Right renal cortex interstitium (tissue), 3 donors: ENCODE measurements at places on chromosomes 7 and 10. TPM values are rescaled to one million over a fixed set of nuclear protein-coding genes. Genes with fewer than 3 reads are reported as not detected.

The PPP1R9A gene
- 31.9 TPM for polyA plus RNA-seq

The CDNF gene
- polyA plus RNA-seq = 2.8 TPM

The CADPS2 gene
- polyA plus RNA-seq = 69.8 TPM

The HOGA1 gene
- polyA plus RNA-seq = 45.2 TPM

- DNase-seq = no peak
These were observed 398.0 kb downstream of the NXPH1 start for GRCh38 chr7:8831376-8831775.

- DNase-seq = no peak
These were observed 52.3 kb upstream of the TRIM24 start for GRCh38 chr7:138407792-138408191.

DNA sequence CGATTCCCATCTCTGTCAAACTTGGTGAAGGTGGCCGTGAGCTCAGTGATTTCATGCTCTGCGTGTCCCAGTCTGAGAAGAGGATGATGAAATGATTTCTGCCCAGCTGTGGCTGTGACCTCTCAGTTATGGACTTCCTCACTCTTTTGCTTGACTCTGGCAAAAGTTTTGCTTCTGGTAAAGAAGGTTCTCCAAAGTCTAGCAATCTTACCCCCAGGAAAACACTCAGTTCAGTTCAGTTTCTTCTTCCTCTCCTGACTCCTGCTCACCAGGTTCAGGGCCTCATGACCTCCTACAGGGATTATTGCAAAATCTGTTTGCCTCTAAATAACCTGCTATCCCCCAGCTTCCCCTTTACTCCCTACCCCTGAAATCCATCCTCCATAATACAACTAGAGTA lies 4.9 kb upstream of the BLOC1S2 start:
- no peak for DNase-seq

DNA sequence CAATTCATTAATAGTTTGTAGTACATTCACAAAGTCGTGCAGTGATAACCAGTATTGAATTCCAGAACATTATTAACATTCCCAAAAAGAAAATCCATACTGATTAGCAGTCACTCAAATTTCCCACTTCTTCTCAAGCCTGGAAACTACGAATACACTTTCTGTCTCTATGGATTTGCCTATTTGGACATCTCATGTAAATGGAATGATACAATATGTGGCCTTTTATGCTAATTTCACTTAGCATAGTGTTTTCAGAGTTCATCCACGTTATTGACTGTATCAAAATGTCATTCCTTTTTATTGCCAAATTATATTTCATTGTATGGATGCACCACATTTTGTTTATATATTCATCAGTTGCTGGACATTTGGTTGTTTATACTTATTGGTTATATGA lies 78.8 kb downstream of the STK31 start:
- DNase-seq = no peak
